ENCODE measurements at places on chromosomes 3 and 15. TPM values are rescaled to one million over a fixed set of nuclear protein-coding genes. Genes with fewer than 3 reads are reported as not detected.

- H3K4me3 ChIP-seq = no peak overlapping the region
- peaks cover 7% of the 10 kb centered on the region for H3K4me1 ChIP-seq
- peaks cover 2% of the 10 kb centered on the region for H3K27me3 ChIP-seq
- no peak overlapping the region for H3K27ac ChIP-seq
- no peak for DNase-seq
These were observed 123.2 kb downstream of the IGF1R start for GRCh38 chr15:98771541-98771940.

The RPL29 gene
- 1,199 TPM for total RNA-seq

GRCh38 chr3:171013822-171014748, 12.4 kb downstream of the SLC2A2 start:
- no peak overlapping the region for H3K4me3 ChIP-seq
- H3K4me1 ChIP-seq = no peaks in the 10 kb centered on the region
- no peaks in the 10 kb centered on the region for H3K36me3 ChIP-seq
- H3K27ac ChIP-seq = no peak overlapping the region
- no peak for DNase-seq

The SPTBN5 gene
- total RNA-seq = 0.21 TPM

DNA sequence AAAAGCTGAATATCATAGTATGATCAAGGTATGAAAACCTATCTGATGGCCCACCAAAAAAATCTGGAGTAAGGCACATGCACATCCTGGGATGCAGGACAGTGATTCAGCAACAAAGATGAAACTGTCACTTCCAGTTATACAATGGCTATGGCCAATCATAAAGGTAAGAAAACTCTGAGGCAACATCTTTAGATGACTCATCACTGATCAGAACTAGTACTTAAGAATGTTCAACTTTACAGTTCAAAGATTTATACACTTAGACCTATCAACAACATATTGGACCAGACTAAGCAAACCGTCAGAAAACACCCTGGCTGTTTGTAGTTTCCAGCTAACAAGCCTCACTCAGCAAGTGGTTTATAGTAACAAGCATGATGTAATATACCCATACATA, 21.3 kb upstream of the PLCH1 start:
- H3K27ac ChIP-seq = no peak overlapping the region
- DNase-seq = no peak
- H3K4me3 ChIP-seq = no peak overlapping the region
- no peaks in the 10 kb centered on the region for H3K36me3 ChIP-seq

The SCN5A gene
- 0.37 TPM for total RNA-seq

Measured in activated CD8-positive, alpha-beta T cell treated with anti-CD3 and anti-CD28 coated beads, Interleukin-2, amount 10 ng/mL, durations not matched to agents 7 days and 5 days (primary cell).